ENCODE measurements at places on chromosomes 6 and 20.

DNA sequence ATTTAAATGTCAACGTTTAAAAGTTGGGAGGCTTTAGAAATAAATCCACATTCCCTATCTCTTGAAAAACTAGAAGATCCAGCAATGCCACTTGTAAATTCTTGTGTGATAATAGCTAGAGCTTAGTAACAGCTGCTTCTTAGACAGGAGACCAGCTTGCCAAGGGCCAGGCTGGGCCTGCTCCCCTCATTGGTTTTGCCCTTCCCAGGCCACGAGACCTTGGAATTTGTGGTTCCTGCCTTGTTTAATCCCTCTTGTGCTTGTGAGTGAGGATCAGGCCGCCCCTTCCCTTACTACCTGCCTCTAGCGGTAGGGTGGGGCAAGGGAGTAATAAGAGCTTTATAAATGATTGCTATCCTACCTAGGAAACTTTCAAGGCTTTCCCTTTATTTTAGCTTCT, 363.5 kb downstream of the SYNE1 start:
- no peak for DNase-seq

GRCh38 chr6:122722746-122723145, 56.8 kb upstream of the FABP7 start:
- no peak for DNase-seq

DNA sequence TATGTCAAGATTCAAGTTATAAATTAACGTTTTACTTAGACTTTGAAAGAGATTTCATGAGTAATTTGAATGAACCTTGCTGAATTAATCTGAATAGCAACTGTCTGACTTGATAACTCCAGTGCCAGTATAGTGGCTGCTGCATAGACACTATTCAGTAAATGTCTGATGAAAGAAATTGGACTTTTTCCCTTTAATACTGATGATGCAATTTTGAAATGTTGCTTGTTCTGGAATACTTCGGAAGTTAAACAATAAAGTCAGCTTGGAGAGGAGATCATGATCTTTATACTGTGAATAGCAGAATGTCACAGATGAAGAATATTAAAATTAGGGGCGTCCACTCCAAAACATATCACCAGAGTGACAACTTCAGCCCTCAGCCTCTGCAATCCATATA, 3.6 kb upstream of the PGBD1 start:
- DNase-seq, result no peak

GRCh38 chr20:52410731-52411234, 219.2 kb upstream of the ZFP64 start:
- no peak for DNase-seq

DNA sequence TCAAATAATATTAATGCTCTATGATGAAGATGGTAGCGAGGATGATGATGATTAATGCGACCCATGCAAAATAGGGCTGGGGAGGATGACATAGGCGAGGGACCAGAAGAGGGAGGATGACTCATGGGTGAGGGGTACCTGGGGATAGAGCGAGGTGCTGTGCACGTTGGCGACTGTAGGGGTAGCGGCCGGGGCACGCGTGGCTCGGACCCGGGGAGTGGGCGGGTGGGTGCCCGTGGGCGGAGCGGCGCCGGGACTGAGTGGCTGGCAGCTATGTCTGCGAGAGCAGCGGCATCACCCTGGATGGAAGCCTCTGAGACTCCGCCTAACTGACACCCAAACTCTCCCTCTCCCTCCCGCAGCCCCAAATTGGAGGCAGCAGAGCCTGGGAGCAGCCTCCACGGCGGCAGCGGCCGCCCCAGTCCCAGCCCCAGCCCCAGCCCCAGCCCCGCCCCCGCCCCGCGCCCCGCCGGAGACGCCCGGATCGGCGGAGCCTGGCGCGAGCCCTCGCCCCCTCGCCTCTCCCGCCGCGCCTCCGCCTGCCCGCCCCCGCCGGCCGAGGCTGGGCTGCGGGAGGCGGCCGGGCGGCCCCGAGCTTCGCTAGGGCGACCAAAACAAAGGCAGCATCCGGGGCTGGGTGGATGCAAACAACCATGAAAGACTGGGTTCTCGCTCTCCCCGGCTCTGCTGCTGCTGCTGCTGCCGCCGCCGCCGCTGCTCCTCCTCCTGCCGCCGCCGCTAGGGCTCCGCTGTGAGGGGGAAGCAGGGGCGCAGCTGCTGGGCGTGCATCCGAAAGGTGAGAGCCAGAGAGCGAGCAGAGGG, at the start of gene RIMS1:
Gene RIMS1 (plus strand): TSS at position 367 of the 822 bp plus-strand sequence. CDS start 474 bp downstream, outside the sequence.
- DNase-seq, result no peak
